ENCODE measurements at places on chromosomes 7 and 10. TPM values are rescaled to one million over a fixed set of nuclear protein-coding genes. Genes with fewer than 3 reads are reported as not detected.

ADD3 gene
- 91.1 TPM for total RNA-seq

- H3K27ac ChIP-seq, result no peak overlapping the region
- DNase-seq, result no peak
- no peak overlapping the region for H3K4me3 ChIP-seq
- H3K36me3 ChIP-seq, result no peaks in the 10 kb centered on the region
Observed at GRCh38 chr10:12513003-12513365, 163.6 kb downstream of the CAMK1D start.

CYTH3 gene
- total RNA-seq, result 83.8 TPM

AKR1B1 gene
- total RNA-seq, result 116 TPM

DNA sequence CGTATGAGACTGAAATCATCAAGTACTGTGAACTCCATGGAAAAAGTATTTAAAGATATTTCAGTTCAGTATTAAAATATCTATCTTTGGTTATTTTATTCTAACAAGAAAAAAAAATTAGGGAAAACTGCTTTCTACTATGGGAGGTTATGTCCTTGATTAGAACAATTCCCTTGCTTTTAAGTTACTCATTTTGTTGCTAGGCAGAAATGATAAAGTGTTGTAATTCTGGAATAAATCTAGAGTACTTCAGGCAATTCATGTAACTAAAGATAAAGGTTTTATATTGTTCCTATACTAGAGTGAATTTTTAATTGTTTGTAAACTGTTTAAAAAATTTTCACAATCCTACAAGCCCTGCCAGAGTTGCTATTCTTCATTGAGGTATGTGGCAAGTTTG, 92.0 kb downstream of the BBS9 start:
- DNase-seq, result no peak
- H3K27me3 ChIP-seq, result no peaks in the 10 kb centered on the region
- H3K4me1 ChIP-seq, result no peaks in the 10 kb centered on the region
- no peak overlapping the region for H3K27ac ChIP-seq
- no peaks in the 10 kb centered on the region for H3K36me3 ChIP-seq

PAX2 gene
- not detected for total RNA-seq

GRCh38 chr7:136925556-136925955, 57.1 kb downstream of the CHRM2 start:
- H3K4me3 ChIP-seq, result no peak overlapping the region
- no peaks in the 10 kb centered on the region for H3K36me3 ChIP-seq
- no peaks in the 10 kb centered on the region for H3K4me1 ChIP-seq
- no peaks in the 10 kb centered on the region for H3K27me3 ChIP-seq
- no peak overlapping the region for H3K27ac ChIP-seq
- no peak for DNase-seq

MACC1 gene
- 0.14 TPM for total RNA-seq

LRRC18 gene
- not detected for total RNA-seq

DNA sequence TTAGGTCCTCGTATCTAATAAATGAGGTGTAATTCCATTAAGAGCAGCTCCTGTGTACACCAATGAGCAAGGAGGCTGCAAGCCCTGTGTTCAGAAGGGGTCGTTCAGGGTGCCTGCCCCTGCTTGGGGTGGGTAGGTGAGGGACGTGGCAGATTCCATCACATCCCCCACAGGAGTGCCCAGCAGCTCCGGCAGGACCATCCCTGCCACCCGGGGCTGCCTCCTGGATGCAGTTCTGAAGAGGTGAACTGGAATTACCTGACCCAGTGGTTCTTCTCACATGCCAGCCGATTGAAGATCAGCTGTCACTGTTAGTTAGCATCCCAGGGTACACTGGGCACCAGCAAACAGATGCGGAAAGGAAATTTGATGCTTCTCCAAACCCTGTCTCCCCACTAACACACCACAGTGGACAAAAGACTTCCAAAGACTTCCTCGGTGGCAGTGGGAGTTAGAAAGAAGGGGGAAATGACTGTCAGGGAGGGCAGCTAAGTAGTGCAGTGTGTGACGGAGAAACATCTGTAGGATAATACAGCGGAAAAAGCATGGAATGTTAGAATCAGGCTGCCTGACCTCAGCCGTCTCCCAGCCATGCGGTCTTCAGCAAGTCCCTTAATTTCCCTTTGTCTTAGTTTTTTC, 313.6 kb upstream of the ZMIZ1 start:
- no peaks in the 10 kb centered on the region for H3K36me3 ChIP-seq
- no peaks in the 10 kb centered on the region for H3K27me3 ChIP-seq
- H3K4me1 ChIP-seq, result peaks cover 3% of the 10 kb centered on the region
- DNase-seq, result no peak
- H3K27ac ChIP-seq, result no peak overlapping the region
- H3K4me3 ChIP-seq, result no peak overlapping the region

GRCh38 chr7:138974103-138974502, 7.1 kb downstream of the KIAA1549 start:
- H3K4me3 ChIP-seq, result no peak overlapping the region
- H3K36me3 ChIP-seq, result no peaks in the 10 kb centered on the region
- no peaks in the 10 kb centered on the region for H3K27me3 ChIP-seq
- H3K4me1 ChIP-seq, result no peaks in the 10 kb centered on the region
- no peak for DNase-seq

- DNase-seq, result no peak
Observed at GRCh38 chr10:16155834-16156233, 281.0 kb upstream of the PTER start.

- no peaks in the 10 kb centered on the region for H3K36me3 ChIP-seq
- H3K27me3 ChIP-seq, result no peaks in the 10 kb centered on the region
- no peak for DNase-seq
- H3K4me3 ChIP-seq, result no peak overlapping the region
Observed at GRCh38 chr7:107592361-107593024, 12.4 kb downstream of the BCAP29 start.

DNA sequence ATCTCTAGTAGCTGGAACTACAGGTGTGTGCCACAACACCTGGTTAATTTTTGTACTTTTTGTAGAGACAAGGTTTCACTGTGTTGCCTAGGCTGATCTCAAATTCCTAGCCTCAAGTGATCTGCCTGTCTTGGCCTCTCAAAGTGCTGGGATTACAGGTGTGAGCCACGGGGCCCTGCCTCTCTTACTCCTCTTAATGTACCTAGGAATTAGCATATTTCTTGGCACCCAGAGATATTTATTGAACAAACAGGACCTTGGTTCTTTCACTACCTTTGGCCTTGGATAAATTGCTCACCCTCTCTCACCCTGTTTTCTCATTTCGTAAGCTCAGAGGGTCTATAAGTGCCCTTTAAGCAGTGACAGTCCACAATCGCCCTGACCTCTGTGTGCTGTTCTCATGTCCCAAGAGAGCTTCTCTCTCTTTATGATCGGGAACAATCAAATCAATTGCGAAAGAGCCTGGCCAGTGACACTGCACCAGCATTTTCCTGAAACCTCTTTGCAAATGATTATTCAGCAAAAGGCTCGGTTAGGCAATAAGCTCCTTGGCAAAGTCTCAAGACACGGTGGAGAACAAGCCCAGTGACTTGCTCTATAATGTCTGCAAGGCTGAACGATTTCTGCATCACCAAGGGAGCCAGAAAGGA, 117.7 kb downstream of the APBB1IP start:
- H3K27ac ChIP-seq, result no peak overlapping the region
- no peaks in the 10 kb centered on the region for H3K27me3 ChIP-seq
- peaks cover 6% of the 10 kb centered on the region for H3K4me1 ChIP-seq
- H3K4me3 ChIP-seq, result no peak overlapping the region

DNA sequence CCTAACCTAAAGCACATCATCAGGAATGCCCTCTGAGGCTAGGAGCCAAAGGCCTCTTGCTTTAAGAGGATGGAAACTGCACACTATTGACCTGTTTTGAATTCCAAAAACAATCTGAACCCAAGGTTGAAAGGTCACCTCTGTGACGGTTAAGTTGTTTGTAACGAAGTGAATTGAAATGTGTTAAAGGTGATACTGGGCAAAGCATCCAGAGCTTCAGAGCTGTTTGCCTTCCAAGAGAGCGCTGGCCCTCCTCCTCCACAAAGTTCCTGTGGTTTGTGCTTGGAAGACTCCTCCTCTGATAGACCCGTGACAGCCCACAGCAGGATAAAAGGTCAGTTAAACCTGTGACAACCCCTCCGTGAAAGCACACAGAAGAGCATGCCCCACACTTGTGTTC, 133.7 kb upstream of the CTTNBP2 start:
- H3K4me3 ChIP-seq, result no peak overlapping the region
- no peak for DNase-seq
- no peak overlapping the region for H3K27ac ChIP-seq
- no peaks in the 10 kb centered on the region for H3K27me3 ChIP-seq

CNTNAP2 gene
- not detected for total RNA-seq

NXPH1 gene
- not detected for total RNA-seq

GRCh38 chr7:6092953-6093354, 61.8 kb downstream of the ANKRD61 start:
- no peak overlapping the region for H3K27ac ChIP-seq
- no peaks in the 10 kb centered on the region for H3K36me3 ChIP-seq
- H3K4me1 ChIP-seq, result no peaks in the 10 kb centered on the region
- no peak overlapping the region for H3K4me3 ChIP-seq
- DNase-seq, result no peak
- H3K27me3 ChIP-seq, result no peaks in the 10 kb centered on the region

GOLGA7B gene
- 0.07 TPM for total RNA-seq

DNA sequence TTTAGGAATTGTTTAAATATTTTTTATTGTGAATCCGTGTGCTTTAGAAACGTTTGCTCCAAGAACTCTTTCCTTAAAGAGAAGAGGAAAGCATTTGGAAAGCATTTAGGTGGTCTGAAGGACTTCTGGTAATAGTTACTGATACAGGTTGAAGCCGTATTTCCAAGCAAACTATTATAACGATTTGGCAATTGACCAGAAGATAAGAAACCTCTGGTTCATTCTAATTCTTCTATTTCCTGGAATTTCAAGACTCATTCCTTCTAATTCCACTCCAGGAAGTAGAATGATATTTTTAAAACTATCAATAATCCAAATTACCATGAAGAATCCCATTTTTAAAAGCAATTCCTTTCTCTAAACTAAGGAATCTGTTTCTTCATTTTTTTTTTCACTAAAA, 158.9 kb upstream of the AGR3 start:
- no peak for DNase-seq
- H3K4me3 ChIP-seq, result no peak overlapping the region
- peaks cover 18% of the 10 kb centered on the region for H3K4me1 ChIP-seq
- H3K36me3 ChIP-seq, result no peaks in the 10 kb centered on the region
- H3K27ac ChIP-seq, result no peak overlapping the region

INSYN2A gene
- 0.35 TPM for total RNA-seq

DNA sequence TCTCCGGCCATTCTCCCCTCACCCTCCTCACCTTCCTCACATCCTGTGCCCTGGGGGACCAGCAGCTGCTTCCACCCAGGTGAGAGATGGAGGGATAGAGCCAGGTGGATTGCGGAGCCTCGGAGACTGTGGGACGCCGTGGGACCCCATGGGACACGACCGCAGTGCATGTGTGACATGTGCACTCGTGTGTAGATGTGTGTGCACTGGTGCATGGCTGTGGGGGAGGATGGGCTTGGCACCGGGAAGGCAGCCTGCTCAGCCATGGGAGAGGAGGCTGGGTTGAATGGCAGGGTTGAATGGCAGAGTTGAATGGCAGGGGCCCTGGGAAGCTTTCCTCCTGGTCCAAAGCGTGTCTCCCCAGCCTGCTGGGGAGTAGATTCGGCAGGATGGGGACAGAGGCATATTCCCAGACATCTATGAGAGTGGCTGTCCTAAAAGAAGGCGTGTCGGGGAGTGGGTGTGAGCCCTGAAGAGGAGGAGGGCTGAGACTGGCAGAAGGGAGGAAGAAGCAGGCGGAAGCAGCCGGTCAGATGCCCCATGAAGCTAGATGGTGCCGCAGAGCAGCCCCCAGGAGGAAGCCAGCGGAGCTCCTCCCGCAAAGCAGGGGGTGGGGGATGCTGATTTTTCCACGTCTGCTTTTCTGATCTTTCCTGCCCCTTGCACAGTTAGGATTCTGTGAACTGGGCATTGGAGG, 815 bp downstream of the GIMAP8 start:
- peak overlapping the region; percentile 25 for H3K27ac ChIP-seq
- H3K36me3 ChIP-seq, result no peaks in the 10 kb centered on the region
- peak overlapping the region; percentile 66 for H3K4me3 ChIP-seq
- no peaks in the 10 kb centered on the region for H3K4me1 ChIP-seq

GRCh38 chr7:101547022-101547915, 81.8 kb downstream of the MYL10 start:
- DNase-seq, result no peak
- H3K27me3 ChIP-seq, result no peaks in the 10 kb centered on the region
- no peak overlapping the region for H3K27ac ChIP-seq
- H3K36me3 ChIP-seq, result no peaks in the 10 kb centered on the region
- H3K4me3 ChIP-seq, result no peak overlapping the region
- no peaks in the 10 kb centered on the region for H3K4me1 ChIP-seq
